NCI-H187 (cell line): ENCODE measurements at places on chromosomes 7 and 10.

DNA sequence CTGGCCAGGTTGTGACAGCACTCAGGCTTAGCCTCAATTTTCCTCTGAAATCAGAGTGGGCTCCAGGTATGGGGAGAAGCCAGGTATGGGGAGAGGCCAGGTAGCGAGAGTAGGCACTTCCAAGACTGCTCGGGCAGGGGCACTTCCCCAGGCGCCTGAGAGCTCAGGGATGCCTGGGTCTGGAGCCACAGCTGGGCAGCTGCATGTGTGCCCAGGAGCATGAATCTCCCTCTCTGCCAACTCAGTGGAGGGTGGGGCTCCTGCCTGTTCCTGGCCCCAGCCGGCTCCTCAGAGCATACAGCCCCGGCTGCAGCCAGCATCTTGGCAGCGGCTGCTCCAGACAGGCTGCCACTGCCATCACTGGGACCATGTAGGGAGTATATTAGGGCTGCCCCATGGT lies 313.9 kb downstream of the AUTS2 start:
- DNase-seq: no peak

DNA sequence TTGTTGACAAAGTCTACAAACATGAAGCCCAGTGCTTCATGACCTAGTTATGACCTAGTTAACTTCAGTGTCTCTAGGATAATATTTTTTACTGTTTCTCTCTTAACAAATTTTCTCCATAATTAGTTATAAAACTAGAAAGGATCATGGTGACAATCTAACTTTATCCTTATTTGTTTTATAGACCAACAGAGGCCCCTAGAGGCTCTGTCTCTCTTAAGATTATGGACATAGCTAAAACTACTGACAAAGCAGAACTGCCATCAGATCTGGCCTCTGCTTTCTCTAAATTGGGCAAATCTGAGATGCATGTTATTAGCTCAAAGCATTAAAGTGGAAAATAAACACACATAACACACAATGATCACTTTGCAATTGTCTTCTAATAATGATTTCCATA lies 176.0 kb downstream of the CSTF2T start:
- no peak for DNase-seq

- DNase-seq: no peak
Observed at GRCh38 chr10:128473911-128474310, 347.7 kb upstream of the MKI67 start.

DNA sequence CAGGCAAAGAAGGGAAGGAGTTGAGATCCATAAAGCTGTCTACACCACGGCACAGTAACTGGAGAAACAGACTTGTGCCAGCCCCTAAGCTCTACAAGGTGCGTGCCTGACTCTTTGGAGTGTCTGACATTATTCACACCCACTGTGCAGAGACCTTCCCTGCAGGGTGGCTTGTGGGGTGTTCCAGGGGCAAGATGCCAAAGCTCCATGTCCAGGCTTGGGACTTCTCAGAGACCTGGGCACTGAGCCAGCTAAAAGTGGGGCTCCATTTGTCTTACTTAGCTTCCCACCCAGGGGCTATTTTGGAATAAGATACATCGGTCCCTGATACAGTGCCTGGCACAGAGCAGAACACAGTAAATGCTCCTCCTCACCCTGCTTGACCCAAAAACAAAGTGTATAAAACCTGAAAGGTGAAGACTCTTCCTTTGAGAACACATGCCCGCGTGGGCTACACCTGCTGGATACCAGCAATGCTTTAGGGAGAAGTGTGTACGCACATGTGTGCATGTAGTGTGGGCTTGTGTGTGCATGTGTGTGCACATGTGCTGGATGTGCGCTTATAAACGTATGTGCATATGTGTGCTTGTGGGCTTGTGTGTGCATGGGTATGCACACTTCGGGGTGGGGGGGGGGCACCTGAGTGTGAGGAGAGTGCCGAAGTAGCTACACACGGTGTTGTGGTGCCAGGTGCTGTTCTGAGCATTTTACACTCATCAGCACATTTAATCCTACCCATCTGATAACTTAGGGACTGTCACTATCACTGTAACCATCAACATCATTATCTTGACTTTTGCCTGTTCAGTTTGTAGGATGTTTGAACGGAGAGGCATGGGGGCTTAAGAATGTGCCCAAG lies 143.0 kb downstream of the ARHGAP22 start:
- DNase-seq: no peak

DNA sequence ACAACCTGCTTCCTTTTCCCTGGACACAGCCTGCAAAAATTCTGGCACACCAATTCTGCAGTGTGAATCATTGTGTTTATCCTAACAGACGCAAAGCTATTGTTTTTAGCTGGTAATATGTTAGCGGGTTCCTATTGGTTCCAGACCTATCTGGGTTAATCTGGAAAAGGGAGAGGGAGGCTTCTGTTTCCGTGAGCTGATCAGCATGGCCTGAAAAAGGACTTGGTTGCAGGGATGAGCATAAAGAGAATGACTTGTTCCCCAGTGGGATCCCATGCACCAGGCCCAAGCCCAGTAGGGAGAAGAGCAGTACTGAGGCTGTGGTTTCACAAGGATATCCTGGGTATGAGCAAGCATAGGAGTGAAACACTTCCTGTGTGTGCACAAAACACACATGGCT lies 78.4 kb downstream of the PDE1C start:
- DNase-seq: no peak

- DNase-seq: no peak
Observed at GRCh38 chr7:42471573-42472174, 234.7 kb upstream of the GLI3 start.

DNA sequence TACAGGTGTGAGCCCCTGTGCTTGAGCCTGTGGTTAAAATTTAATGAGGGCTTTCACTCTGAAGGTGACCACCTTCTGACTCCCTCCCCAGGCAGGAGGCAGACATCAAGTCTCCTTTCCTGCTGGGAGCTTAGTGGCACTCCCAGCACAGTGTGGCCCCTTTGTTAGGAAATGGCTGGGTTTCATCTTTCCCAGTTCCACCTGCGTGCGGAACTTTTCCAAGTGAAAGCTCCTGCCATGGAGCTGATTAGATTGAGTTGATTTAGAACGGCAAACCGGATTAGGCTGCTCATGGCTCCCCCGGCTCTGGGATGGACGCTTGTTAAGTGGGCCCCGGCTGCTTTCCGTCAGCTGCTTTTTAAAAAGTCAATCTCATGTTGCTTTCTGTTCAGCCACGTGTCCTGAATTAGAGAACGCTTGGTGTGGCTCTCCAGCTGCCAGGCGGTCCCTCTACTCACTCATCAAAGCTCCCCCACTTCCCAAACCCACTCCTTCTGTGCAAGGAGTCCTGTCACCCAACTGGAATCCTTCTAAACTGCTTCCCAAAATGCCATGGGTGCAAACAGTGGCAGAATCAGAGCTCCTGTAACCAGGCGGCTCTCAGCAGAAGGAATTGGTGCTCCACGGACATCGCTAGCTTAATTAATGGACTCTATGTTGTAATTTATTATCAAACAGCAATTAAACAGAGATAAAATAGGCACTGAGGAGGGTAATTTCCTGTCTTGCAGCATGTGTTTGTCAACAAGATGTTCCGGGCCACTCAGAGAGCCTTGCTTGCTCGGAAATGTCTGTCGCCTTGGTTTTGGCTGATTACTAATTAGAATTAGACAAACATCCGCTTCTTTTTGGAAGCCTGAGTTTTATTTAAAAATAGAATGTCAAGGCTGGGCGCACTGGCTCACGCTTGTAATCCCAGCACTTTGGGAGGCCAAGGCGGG lies 551.2 kb downstream of the GALNT17 start:
- no peak for DNase-seq

DNA sequence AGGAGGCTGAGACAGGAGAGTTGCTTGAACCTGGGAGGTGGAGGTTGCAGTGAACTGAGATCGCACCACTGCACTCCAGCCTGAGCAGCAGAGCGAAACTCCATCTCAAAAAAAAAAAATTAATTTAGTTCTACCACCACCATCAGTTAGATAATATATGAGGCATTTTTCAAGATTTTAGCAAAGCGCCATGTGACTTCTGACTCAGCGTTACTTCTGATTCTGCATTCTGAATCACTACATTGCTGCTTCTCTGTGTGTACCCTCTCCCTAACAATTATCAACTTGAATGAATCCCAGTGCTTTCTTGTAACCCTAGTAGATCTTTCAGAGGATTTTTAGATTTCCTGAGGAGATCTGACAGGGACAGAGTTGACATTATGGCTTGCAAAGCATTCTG lies 176.8 kb upstream of the SORCS1 start:
- no peak for DNase-seq

DNA sequence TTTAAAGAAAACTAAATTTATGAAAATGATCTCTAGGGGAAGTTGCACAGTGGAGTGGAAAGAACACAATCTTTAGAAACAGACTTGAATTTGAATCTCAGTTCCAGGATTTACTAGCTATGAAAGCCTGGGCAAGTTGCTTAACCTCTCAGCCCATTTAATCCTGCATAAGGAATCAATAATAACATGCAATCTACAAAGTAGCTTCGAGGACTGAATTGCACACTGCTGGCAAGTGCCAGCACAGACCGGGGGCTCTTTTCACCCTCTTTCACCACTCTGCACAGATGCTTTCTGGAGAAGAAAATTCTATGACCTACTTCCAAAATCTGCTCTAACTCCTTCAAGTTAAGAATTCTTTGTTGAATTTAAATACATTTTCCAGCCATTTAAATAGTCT lies 63.4 kb upstream of the ANK3 start:
- no peak for DNase-seq

- DNase-seq: no peak
Observed at GRCh38 chr7:106572394-106573124, 88.4 kb downstream of the CCDC71L start.
